ENCODE measurements at places on chromosomes 12 and 14.
A peak's percentile ranks its signal among the peaks of the same experiment; 100 is the strongest.

GRCh38 chr14:99573000-99573330 is 31.0 kb downstream of the CCDC85C start:
- DNase-seq: no peak

DNA sequence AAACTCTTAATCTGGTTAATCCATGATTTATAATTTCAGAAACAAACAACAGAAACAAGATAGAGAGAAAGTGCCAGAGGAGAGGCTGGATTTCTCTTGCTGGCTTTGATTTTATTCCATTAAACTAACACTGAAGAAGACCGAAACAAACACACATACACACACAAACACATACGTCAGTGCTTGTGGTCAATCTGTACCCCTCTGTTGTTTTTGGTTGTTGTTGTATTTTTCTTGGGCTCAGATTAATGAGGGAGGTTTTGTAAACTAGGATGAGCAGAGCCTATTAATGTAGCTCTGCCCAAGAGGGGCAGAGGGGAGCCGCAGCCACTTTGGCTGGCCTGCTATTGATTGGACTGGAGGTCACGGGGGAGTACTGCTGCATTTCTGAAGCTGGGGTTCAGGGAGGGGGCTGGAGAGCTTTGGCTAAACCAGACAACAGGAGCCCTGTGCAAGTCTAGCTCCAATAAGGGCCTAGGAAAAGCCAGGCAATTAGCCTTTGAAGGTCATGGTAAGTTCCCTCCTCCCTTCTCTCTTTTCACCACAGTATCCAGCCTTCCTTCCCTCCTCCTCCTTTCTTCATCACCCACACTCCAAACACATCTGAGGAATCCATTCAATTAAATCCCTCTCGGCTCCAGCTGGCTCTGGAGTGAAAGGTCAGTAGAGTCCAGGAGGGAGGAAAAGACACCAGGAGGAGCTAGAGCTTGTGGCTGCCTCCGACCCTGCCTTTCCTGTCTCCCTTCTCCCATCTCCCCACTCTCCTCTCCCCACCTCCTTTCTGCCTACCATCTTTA is 344.1 kb upstream of the LMO3 start:
- no peak for DNase-seq

DNA sequence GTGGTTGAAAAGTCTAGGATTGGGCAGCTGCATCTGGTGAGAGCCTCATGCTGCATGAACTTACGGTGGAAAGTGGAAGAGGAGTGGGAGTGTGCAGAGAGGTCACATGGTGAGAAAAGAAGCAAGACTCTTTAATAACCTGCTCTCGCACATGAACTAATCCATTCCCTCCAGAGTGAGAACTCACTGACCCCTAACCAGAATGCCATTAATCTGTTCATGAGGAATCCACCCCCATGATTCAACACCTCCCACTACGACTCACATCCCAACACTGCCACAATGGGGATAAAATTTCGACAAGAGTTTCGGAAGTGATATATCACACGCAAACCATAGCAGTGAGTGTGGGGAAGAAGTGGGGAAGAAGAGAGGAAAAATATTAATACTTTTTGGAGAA is 377.4 kb downstream of the NAV3 start:
- DNase-seq: no peak

GRCh38 chr14:73749706-73750530 is 35.7 kb upstream of the PNMA1 start:
- no peak for DNase-seq

GRCh38 chr14:28754209-28754985 is 12.2 kb upstream of the FOXG1 start:
- no peak for DNase-seq

- DNase-seq: peak; percentile 79
Observed at GRCh38 chr12:124764870-124765580, 98.6 kb downstream of the SCARB1 start.

DNA sequence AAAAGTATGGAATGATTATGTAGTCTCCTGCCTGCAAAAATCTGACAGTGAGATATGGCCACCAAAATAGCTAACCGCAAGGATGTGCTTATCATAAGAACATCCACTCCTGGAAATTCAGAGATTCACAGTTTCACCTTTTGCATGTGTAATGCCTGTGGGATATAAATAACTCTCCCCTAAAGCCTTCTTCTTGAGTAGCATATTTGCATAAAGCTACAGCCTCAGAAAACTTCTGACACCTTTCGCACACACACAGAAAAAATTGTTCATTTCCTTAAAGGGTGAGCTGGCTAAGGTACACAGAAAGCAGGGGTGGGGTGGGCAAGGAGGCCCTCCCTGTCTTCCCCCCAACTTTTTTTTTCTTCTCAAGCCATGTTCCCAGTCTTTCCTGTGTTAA is 3.1 kb upstream of the IGF1 start:
- no peak for DNase-seq

GRCh38 chr14:45112896-45113781 is 21.1 kb downstream of the FKBP3 start:
- DNase-seq: no peak

Measured in H4 (cell line).